ENCODE measurements at places on chromosomes 3 and 15.

DNA sequence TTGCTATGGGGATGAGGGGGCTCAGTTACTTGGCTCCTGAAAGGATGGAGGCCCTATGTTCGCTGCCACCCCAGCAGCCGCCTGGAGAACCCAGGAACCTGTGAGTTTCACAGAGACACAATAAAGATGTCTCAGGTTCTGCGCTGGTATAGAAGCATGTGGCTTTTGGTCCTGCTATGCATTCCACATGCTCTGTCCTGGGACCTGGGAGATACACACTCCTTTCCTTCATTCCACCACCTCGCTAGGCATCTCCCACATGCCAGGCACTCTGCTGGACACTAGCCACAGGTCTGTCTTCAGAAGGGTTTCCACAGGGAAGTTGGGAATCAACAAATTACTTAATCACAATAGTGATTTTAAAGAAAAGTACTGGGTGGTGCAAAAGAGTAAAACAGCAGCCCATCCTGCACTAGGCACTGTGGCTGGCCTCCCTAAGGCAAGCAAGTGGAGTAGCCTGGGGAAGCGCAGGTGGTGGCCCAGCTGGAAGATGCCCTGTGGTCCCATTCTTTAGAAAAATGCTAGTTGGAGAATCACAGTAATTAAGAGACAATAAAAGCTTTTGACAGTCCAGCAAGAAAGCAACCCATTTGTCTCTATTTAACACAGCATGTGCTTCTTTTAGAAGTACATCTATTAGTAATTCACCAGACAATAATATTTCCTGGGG lies 408.9 kb upstream of the WNT5A start:
- no peak for DNase-seq

DNA sequence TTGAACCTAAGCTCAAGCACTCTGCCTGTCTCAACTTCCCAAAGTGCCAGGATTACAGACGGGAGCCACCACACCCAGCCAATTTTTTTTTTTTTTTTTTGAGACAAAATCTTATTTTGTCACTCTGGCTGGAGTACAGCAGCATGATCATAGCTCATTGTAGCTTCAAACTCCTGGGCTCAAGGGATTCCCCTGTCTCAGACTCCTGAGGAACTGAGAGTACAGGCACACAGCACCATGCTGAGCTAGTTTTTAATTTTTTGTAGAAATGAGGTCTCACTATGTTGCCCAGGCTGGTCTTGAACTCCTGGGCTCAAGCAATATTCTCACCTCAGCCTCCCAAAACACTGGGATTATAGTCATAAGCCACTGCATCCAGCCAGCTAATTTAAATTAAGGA lies 36.8 kb upstream of the SUCLG2 start:
- DNase-seq: no peak

- DNase-seq: no peak
Observed at GRCh38 chr3:186320862-186321568, 41.0 kb downstream of the DGKG start.

- no peak for DNase-seq
Observed at GRCh38 chr3:167716920-167717319, 17.8 kb downstream of the PDCD10 start.

DNA sequence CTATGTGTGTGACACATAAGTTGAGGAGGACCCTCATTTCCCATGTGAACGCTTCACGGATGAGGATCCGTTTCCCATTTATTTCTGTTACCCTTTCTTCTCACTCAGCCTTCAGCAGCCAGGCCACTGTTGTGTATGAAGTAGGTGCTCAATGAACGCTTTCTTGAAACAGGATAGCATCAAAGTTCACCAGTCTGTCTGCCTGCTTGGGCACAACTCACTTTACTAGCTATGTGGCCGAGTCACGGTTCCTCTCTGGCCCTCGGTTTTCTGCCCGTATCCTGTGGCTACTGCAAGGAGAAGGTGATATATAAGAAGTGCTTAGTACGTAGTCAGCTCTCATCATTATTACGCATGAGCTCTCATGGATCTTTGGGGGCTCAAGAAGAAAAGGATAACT lies 22.4 kb downstream of the ACSBG1 start:
- DNase-seq: no peak

DNA sequence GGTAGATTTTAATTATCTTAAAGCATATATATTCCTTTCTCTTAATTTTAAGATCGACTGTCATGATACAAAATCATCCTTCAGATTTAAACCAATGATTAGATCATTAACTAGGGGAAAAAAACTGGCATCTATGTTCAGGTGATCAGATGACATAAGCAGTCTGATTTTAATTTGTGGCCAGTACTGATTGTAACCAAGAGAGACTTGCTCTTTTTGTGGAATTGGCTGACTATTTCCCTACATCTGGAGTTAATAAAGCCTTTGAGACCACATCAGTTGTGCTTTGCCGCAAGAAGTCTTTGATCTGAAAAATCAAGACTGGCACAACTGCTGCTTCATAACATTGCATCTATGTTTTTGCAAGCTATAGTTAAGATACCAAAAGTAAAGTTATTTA lies 148.4 kb upstream of the CGNL1 start:
- DNase-seq: no peak

- DNase-seq: no peak
Observed at GRCh38 chr3:105788593-105788992, 80.2 kb downstream of the CBLB start.

DNA sequence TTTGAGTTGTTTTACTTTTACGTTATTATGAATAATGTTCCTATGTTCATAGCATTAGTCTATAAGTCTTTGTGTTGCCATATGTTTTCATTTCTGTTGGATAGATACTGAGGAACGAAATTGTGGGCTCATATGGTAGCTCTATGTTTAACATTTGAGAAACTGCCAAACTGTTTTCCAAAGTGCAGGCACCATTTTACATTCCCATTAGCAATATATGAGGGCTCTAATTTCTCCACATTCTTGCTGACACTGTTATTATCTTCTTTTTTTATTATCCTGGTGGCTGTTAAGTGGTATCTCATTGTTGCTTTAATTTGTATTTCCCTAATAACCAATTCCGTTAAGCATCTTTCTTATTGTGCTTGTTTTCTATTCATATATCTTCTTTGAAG lies 1.8 kb upstream of the PIK3R4 start:
- DNase-seq: no peak

DNA sequence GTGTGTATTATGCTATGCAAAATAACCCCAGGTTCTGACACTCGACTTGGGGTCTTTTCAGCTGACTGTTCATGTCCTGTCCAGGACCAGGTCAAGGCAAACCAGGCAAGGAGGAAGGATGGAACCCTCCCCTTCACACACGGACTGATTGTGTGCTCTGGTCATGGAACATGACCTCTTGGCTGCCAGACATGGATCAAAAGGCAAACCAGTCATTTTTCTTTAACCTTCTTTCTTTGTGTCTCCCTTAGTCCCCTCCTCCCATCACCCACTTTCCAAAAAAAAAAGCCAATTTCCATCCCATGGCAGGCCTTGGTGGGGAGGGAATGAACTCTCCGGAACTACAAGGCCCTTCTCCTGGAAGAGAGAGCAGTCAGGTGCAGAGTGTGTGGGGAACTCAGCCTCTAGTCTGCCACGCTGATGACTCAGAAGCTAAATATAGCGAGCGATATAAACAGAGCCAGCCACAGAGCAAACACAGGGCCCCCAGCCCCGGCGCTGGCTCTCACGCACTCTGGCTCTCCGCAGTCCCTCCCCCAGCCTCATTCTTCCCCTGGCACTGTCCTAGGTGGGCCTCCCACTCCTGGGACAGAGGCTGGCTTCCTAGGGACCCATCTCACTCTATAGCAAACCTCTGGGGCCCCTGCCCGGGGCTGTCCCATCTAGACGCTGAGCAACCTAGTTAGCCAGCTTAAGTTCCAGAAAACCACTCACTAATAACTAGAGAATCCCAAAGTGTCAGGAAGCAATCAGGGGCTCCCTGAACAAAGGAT lies 10.0 kb downstream of the BMF start:
- no peak for DNase-seq

DNA sequence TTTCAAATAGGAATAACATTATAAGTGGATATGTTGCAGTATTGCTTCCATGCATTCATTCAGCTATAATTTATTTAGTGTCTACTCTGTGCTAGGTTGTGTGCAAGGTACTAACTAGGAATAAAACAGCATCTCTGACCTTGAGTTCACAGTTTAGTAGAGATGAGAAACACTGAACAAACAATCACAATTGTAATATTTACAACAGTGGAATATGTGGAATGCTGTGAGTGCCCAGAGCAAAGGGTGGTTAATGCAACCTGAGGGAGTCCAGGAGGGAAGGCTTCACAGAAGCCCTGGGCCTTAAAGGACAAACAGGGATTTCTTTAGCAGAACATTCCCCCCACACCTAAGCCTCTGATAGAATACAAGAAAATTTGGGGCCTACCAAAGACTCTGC lies 13.3 kb downstream of the SFMBT1 start:
- DNase-seq: no peak

GRCh38 chr15:29765234-29765841 lies 56.9 kb downstream of the TJP1 start:
- no peak for DNase-seq

DNA sequence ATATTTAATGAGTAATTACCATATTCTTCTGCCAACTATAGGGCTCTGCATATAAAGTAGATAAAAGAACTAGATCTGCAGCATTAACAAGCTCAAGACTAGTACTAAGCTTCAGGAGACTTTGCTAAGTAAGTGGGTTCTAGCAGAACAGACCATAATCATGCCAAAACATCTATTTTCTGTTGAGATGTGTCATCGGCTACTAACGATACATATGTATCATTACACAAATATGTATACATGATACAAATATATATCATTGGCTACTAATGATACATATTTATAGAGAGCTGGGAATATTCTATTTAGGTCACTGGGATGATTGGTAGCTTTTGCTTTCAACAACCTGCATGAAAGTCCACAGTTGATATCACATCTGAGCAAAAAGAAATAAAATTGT lies 185.8 kb upstream of the DCBLD2 start:
- no peak for DNase-seq

DNA sequence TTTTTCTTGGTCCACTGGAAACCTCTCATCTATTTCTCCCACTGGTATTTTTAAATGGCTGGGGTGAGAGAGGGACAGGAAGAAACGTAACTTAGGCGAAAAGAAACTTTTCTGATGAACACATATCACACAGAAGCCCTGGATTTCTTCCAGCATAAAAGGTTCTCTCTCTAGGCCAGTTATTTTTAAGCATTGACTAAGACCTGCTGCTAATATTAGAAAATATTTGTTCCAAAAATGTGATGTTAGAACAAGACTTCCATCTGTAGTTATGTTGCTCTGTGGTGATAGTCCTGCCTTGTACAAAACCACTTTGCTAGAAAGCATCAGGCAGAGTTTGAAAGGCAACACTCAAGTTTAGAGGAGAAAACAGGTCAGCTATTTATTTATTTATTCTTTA lies 537.7 kb downstream of the MCTP2 start:
- no peak for DNase-seq

DNA sequence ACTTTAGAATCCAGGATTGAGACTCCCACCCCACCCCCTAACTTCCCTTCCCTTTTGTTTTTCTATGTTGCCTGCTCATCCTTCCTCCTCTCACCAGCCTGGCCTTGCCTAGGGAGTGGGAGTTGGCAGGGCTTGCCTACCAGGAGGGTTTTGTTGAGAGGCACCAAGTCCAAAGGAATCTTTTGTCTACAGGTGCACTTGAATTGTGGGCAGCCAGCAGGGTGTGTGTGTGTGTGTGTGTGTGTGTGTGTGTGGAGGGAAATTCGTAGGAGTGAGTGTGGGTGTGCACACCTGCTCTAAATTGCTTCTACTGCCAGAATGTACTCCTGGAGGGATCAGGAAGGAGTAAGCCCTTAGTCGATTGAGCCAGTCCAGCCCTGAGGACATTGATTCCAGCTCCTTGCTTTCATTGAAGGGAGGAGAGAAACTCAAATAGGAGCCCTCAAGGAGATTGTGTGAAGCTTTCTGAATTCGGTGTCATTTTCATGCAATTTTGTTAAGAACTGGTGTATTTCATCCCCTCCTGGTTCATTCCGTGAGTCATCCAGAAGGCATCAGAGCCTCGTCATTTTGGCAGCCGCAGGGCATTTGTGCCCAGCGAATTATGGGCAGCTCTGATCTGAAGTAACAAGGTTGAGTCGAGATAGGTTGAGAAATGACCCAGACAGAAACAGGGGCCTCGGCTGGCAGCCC lies 112.1 kb downstream of the SLCO3A1 start:
- no peak for DNase-seq

- DNase-seq: no peak
Observed at GRCh38 chr3:59374091-59374817, 324.4 kb upstream of the CFAP20DC start.

- peak; percentile 28 for DNase-seq
Observed at GRCh38 chr3:118882353-118882947, 152.2 kb downstream of the IGSF11 start.

GRCh38 chr3:57890874-57891273 lies 117.3 kb upstream of the FLNB start:
- DNase-seq: no peak

- DNase-seq: peak; percentile 50
Observed at GRCh38 chr3:44104668-44105321, 136.9 kb upstream of the TOPAZ1 start.

DNA sequence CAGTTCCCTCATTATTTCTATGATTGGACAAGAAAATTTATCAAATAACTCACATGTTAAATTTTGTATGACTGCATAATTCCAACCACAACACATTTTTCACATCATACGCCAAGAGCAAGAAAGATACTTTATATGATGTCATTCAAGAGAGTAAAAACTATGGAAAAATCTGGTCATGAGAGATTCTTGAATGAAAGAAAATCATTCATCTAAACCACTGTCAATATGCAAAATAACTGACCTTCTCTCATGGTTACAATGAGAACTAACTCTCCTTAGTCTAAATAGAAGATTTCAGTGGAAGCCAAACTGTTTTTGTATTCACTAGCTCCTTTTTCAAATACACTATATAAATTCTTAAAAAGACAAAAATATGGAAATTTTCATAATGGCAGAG lies 124.6 kb downstream of the CBLB start:
- DNase-seq: no peak

DNA sequence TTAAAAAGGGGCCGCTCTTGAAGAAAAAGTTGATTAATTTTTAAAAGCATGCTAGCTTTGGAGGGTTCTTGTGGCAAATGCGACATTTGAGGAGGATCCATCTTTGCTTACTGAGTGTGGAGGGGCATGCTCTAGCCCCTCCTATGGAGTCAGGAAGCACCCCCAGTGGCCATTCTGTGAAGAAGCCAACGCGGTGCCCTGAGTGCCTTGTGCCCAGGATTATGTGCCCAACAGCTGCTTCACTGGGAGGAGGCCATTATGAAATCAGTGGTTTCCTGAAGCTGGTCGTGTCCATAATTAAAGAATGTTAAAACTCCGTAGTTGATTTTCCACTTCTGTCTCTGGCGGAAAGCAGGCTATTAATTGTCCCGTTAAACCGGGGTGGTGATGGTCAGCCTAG lies 69.1 kb upstream of the TNFAIP8L3 start:
- no peak for DNase-seq

- no peak for DNase-seq
Observed at GRCh38 chr3:136787349-136787748, 31.6 kb upstream of the SLC35G2 start.
